ENCODE measurements at places on chromosomes 11 and 22. TPM values are rescaled to one million over a fixed set of nuclear protein-coding genes. Genes with fewer than 3 reads are reported as not detected.

DNA sequence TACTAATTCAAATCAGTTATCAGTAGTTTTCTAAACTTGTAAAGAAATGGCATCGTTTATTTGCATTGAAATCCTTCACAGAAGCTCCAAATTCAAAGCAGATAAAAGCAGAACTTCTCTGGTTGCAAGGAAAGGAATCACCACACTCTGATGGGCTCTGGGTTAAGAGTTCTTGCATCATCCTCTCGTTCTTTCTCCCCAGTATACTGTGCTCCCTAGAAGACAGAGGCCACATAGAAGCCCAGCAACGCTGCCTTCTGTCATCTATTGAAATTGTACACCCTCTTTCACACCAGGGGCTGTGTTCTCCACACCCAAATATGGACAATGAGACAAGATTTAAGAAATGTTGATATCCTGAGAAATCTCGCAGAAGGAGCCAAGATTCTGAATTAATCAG lies 29.3 kb downstream of the FAT3 start:
- DNase-seq = no peak

GRCh38 chr11:4183410-4184057 lies 88.9 kb downstream of the RRM1 start:
- DNase-seq = no peak

The CABP7 gene
- total RNA-seq = not detected

DNA sequence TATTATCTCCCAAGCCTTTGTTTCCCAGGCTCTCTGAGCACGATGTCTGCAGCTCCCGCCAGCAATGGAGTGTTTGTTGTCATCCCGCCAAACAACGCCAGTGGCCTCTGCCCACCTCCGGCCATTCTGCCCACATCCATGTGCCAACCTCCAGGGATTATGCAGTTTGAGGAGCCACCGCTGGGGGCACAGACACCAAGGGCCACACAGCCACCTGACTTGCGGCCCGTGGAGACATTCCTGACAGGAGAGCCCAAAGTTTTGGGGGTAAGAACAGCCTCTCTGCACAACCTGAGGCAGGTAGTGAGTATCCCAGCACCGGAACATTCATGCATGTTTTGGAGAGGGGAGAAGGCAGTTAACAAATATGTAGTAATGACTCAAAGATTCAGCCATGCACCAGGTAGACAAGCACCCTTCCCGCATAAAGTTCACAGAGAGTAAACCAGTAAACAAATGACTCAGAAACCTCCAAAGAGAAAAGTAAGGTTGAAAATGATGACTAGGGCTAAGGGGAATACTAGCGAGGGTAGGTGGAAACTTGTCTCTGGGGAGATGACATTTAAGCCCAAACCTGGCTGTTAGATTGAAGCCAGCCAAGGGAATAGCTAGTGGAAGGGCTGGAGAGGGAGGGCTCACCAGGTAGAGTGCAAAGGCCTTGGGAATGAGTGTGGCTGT lies 7.2 kb downstream of the MS4A15 start:
- DNase-seq = no peak

The MUC6 gene
- not detected for total RNA-seq

Measured in Caki2 (cell line).